ENCODE measurements at places on chromosomes 5 and 9.

- H3K27me3 ChIP-seq: no peaks in the 10 kb centered on the region
- H3K27ac ChIP-seq: no peak overlapping the region
- no peak for DNase-seq
These were observed 41.7 kb downstream of the RETREG1 start for GRCh38 chr5:16574789-16575721.

- no peaks in the 10 kb centered on the region for H3K4me1 ChIP-seq
- H3K36me3 ChIP-seq: no peaks in the 10 kb centered on the region
- no peak overlapping the region for H3K4me3 ChIP-seq
- H3K27me3 ChIP-seq: no peaks in the 10 kb centered on the region
- no peak for DNase-seq
These were observed 212.9 kb downstream of the ARRDC3 start for GRCh38 chr5:91170266-91170665.

DNA sequence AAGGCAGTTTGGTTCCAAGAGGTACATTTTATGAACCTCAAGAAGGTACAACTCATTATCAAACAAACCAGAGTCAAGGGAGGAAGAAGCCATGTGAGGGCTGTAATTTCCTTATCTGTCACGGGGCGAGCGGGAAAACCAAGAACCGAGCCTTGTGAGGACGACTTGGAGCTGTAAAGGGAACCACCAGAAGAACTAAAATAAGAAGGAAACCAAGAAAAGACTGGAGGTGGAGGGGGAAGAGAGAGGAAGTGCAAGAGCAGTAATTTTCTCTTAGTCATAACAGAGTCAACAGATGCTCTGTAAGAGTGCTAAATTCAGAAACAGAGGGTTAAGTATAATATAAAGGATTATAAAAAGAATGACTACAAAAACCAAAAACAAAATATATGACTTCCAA, 127.1 kb downstream of the DIRAS2 start:
- no peaks in the 10 kb centered on the region for H3K27me3 ChIP-seq
- H3K27ac ChIP-seq: no peak overlapping the region
- H3K36me3 ChIP-seq: no peaks in the 10 kb centered on the region
- no peak overlapping the region for H3K4me3 ChIP-seq
- DNase-seq: no peak

DNA sequence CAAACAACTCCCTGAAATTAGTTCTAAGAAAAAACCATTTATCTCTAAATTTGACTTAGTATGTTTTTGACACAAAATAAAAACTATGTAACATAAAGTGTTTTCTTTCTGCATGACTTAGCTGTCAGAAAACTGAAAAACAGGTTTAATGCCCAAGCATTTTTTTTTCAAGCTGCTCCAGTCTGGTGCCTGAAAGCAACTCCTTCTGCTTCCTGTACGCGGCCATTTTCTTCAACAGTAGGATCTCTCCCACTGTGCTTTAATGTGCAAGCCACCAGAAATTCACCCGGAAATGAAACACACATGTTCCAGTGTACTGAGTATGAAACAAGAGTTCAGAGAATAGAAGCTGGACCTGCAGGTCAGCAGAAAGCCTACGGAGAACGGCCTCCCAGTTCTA, 161.2 kb downstream of the MED27 start:
- no peak overlapping the region for H3K4me3 ChIP-seq
- no peak for DNase-seq
- no peaks in the 10 kb centered on the region for H3K4me1 ChIP-seq

GRCh38 chr9:36664806-36665205, 92.1 kb downstream of the MELK start:
- peaks cover 11% of the 10 kb centered on the region for H3K4me1 ChIP-seq
- H3K27me3 ChIP-seq: no peaks in the 10 kb centered on the region

DNA sequence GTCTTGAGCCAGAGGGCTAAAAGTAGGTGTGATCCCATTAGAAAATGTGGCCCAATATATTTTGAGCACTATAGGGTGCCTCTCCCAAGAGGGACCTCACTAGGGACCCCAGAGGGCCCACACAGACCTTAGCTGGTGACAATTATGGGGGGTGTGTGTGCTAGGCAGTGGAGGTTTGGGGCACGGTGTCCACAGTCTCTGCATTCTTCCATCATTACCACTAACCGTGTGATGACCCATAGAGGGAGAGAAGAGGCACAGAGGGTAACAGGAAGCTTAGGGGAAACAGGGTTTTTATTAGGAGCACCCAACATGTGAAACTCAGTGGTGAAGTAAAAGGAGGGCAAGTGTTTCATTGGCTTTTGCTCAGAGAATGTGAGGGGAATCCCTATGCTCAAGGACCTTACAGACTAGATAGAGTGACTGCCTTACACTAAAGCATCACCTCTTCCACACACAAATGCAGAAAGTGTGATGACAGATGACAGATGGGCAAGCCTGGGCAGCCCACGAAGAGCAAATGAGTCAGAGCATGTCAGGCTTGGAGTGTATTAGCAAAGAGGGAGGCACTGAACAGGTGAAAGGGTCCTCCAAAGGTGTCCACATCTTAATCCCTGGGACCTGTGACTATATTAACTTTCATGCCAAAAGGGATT, 2.5 kb upstream of the ACTL7A start:
- H3K4me3 ChIP-seq: no peak overlapping the region
- H3K27ac ChIP-seq: no peak overlapping the region
- DNase-seq: no peak
- H3K4me1 ChIP-seq: no peaks in the 10 kb centered on the region
- H3K36me3 ChIP-seq: no peaks in the 10 kb centered on the region
- no peaks in the 10 kb centered on the region for H3K27me3 ChIP-seq

- no peaks in the 10 kb centered on the region for H3K4me1 ChIP-seq
- no peak overlapping the region for H3K27ac ChIP-seq
- DNase-seq: no peak
- H3K27me3 ChIP-seq: no peaks in the 10 kb centered on the region
These were observed 111.1 kb downstream of the ARHGAP26 start for GRCh38 chr5:142881076-142881783.

- DNase-seq: no peak
- no peaks in the 10 kb centered on the region for H3K4me1 ChIP-seq
- H3K4me3 ChIP-seq: no peak overlapping the region
- no peaks in the 10 kb centered on the region for H3K36me3 ChIP-seq
- H3K27ac ChIP-seq: no peak overlapping the region
These were observed 150.6 kb downstream of the PRR16 start for GRCh38 chr5:120614531-120615180.

DNA sequence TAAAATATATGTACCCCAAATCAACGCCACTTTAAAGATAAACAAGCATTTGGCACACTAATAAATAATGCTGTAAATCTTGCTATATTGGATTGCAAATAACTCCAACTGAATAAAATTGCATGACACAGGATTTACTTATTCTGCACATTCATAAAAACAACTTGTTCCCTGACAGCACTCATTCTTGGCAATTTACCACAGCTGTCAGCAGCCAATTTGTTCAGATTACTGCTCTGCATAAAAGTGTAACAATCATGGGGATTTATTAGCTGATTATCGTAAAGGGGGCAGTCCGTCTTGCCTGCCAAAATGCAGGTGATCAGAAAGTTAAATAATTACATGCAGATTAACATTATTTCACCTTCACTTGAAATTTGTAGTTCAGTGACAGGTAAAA, 285.3 kb downstream of the SLF1 start:
- H3K27me3 ChIP-seq: no peaks in the 10 kb centered on the region
- H3K36me3 ChIP-seq: no peaks in the 10 kb centered on the region
- DNase-seq: no peak
- no peaks in the 10 kb centered on the region for H3K4me1 ChIP-seq

DNA sequence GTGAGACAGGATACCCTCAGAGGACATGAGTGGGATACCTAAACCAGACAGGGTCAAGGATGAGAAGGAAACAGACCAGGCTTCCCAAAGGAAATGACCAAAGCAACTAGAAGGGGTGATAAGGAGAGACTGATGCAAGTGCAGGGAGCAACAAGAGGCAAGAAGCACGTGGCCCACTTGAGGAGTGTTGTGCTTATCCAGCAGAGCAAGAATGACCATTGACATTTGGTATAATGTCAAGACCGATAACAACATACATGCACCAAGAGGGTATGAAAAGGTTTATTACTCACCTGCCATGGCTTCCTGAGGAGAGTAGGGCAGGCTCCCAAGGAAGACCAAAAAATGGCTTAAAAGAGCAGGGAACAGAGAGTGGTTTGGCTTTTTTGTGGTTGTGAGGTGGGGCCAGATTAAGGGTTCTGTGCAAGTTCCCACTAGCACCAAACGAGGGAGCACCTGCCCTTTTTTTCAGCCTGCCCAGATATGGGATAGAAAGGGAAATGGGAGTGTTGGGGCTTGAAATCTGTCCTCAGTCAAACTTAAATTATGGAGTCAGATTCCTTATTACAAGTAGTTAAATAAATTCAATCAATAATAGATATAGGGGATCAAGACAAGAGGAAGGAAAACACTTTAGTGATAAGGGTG, 513.6 kb downstream of the RASEF start:
- no peaks in the 10 kb centered on the region for H3K4me1 ChIP-seq
- no peaks in the 10 kb centered on the region for H3K36me3 ChIP-seq
- no peak overlapping the region for H3K27ac ChIP-seq
- DNase-seq: no peak

- H3K4me3 ChIP-seq: no peak overlapping the region
- H3K4me1 ChIP-seq: no peaks in the 10 kb centered on the region
- H3K36me3 ChIP-seq: no peaks in the 10 kb centered on the region
- no peaks in the 10 kb centered on the region for H3K27me3 ChIP-seq
These were observed 61.4 kb upstream of the FST start for GRCh38 chr5:53418826-53419658.

DNA sequence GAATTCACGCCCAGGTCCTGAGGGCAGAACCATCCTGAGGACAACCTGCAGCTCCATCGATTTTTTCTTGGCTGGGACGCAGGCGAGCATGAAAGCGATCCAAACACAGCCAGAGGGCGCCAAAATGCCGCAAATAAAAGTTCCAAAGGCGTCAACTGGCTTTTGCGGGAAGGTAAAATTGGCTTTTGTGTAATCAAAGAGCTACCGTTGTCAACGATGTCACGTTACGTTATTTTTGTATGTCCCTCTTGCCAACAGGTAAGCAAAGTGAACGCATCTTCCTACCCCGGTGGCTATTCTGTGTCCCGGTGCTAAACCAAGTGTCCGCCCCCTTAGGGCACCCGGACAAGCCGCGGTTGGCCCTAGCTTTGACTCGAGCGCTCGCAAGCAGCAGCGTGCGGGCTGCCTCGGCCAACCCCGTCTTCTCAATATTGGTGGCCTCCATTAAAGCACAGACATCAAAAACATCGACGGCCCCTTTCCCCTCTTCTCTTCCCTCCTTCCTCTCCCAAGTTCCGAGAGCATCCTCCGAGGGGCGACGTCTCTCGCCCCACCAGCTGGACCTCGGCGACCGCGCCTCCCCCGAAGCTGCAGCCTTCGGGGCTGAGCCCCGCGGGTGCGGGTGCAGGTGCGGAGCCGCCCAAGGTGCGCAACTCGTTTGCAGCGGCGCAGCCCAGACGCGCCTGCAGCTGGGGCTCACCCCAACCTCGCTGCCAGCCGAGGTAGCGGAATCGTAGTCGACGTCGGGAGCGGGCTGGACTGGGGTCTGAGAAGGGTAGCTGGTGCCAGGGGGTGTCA, 1.1 kb upstream of the BASP1 start:
- peaks cover 5% of the 10 kb centered on the region for H3K4me1 ChIP-seq
- no peaks in the 10 kb centered on the region for H3K36me3 ChIP-seq
- no peak overlapping the region for H3K4me3 ChIP-seq
- H3K27ac ChIP-seq: no peak overlapping the region
- H3K27me3 ChIP-seq: no peaks in the 10 kb centered on the region
- DNase-seq: no peak

- no peaks in the 10 kb centered on the region for H3K4me1 ChIP-seq
- H3K36me3 ChIP-seq: no peaks in the 10 kb centered on the region
- no peaks in the 10 kb centered on the region for H3K27me3 ChIP-seq
- no peak overlapping the region for H3K4me3 ChIP-seq
- no peak overlapping the region for H3K27ac ChIP-seq
- DNase-seq: no peak
These were observed 12.8 kb upstream of the TRMT10B start for GRCh38 chr9:37740631-37741328.

DNA sequence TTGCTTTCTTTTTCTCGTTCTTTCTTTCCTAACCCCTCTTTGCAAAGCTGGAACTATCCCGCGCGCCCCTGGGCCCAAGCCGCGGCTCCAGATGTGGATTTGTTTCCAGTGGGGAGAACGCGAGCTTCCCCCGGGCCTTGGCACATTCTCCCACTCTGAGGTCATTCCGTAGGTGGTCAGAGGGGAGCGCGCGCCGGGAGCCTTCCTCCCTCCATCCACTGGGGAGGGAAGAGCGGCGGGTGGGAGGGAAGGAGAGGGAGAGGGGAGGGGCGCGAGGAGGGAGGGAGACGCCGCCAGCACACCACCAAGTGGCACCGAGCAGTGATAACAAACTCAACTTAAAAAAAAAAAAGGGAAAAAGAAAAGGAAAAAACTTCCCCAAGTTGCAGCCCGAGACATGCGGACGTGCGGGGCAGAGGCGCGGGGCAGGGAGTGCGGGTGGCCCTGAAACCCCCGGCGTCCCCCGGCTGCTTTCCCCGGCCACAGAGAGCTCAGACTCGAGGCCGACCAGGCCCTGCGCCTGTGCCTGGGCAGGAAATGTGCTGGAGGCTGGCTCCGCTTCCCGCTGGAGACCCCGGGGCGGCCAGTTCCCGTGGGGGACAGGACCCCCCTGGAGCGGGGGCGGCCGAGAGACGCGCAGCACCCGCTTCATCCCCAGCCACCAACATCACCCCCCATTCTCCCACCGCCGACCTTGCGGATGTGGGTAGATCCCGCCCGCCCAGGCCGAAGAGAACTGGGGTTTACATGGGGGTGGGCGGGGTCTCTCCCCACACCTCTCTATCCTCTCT, 3.1 kb downstream of the IER5L start:
- H3K4me1 ChIP-seq: no peaks in the 10 kb centered on the region
- H3K27ac ChIP-seq: peak overlapping the region; percentile 76
- H3K27me3 ChIP-seq: peaks cover 4% of the 10 kb centered on the region
- peak; percentile 37 for DNase-seq
- no peaks in the 10 kb centered on the region for H3K36me3 ChIP-seq

GRCh38 chr9:28762167-28762566, 1188.9 kb upstream of the C9orf72 start:
- H3K27me3 ChIP-seq: no peaks in the 10 kb centered on the region
- no peak for DNase-seq
- H3K4me1 ChIP-seq: no peaks in the 10 kb centered on the region
- no peaks in the 10 kb centered on the region for H3K36me3 ChIP-seq
- no peak overlapping the region for H3K4me3 ChIP-seq
- no peak overlapping the region for H3K27ac ChIP-seq

GRCh38 chr5:80941496-80941895, 18.7 kb upstream of the RASGRF2 start:
- no peak overlapping the region for H3K27ac ChIP-seq
- no peaks in the 10 kb centered on the region for H3K27me3 ChIP-seq
- H3K36me3 ChIP-seq: no peaks in the 10 kb centered on the region
- no peak for DNase-seq

GRCh38 chr9:17433526-17433925, 145.3 kb upstream of the SH3GL2 start:
- H3K4me1 ChIP-seq: no peaks in the 10 kb centered on the region
- H3K36me3 ChIP-seq: no peaks in the 10 kb centered on the region
- no peak overlapping the region for H3K27ac ChIP-seq

GRCh38 chr9:13414349-13414748, 134.9 kb upstream of the MPDZ start:
- H3K4me3 ChIP-seq: no peak overlapping the region
- H3K27ac ChIP-seq: no peak overlapping the region
- DNase-seq: no peak
- H3K27me3 ChIP-seq: no peaks in the 10 kb centered on the region
- no peaks in the 10 kb centered on the region for H3K4me1 ChIP-seq

Data from CD8-positive, alpha-beta memory T cell (primary cell).